Activated naive CD8-positive, alpha-beta T cell treated with anti-CD3 and anti-CD28 coated beads, Interleukin-2, amount 10 ng/mL, durations not matched to agents 7 days and 5 days (primary cell): ENCODE measurements at places on chromosomes 3 and 15. TPM values are rescaled to one million over a fixed set of nuclear protein-coding genes. Genes with fewer than 3 reads are reported as not detected.

GRCh38 chr15:22780267-22780666 is 6.2 kb upstream of the NIPA1 start:
- DNase-seq, result no peak

DNA sequence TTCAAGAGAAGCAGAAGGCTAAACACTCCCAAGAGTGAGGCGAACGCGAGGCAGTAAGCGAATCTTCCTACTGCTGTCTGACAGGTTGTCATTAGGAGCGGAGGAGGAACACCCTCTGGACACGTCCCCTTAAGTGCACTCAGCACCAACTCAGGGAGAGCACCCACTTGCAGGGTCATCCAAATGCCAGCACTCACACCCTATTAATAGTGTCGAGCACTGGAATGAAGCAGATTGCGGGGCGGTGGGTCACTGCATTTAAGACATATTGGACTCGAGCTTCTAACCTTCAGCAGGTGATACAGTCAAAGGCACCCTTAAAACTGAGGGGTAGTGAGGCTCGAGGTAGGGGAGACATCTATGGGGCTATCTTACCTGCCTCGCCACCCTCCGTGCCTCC is 28.7 kb downstream of the SH3BP5 start:
- DNase-seq, result no peak

DNA sequence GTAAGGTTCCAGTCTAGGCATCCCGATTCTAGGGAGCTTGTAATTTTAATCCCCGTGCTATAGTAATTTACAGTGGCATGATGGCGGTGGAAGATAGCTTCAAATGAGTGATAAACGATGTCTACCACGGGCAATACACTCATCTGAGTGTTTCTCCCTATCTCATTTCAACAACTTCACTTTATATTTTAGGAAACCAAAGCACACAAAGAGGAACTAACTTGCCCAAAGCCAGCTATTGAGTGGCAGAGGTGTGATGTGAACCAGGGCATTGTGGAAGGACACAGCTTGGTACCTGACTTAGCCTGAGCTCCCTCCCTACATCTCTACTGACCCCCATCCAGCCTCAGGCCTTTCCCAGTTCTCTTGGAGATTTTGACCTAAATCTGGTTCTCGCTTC is 16.9 kb upstream of the FILIP1L start:
- no peak for DNase-seq

GRCh38 chr15:71278989-71279756 is 163.9 kb downstream of the THSD4 start:
- DNase-seq, result no peak

GRCh38 chr3:160792540-160792939 is 36.5 kb downstream of the PPM1L start:
- DNase-seq, result no peak

- DNase-seq, result no peak
Observed at GRCh38 chr3:172914854-172915253, 164.3 kb downstream of the ECT2 start.

GRCh38 chr3:180401226-180401625 is 200.7 kb upstream of the TTC14 start:
- no peak for DNase-seq

- no peak for DNase-seq
Observed at GRCh38 chr3:143977341-143978262, 6.0 kb downstream of the DIPK2A start.

DNA sequence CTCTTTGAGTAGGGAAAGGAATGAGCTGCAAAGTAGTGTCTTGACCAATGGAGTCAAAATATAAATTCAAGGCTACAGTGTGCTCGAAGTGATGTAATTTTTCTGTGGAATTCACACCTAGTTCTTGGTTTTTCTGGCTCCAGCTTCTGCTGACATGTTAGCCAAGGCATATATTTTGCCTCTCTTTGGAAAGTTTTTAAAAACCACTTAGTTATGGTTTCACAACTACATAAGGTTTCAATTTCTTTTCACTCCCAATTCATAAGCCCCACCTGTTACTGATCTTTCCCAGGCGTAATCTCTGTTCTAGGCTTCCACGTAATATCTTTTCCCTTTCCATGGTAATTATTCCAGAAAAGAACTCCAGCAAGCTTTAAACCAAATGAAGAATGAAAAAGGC is 46.9 kb downstream of the GADL1 start:
- DNase-seq, result no peak

DNA sequence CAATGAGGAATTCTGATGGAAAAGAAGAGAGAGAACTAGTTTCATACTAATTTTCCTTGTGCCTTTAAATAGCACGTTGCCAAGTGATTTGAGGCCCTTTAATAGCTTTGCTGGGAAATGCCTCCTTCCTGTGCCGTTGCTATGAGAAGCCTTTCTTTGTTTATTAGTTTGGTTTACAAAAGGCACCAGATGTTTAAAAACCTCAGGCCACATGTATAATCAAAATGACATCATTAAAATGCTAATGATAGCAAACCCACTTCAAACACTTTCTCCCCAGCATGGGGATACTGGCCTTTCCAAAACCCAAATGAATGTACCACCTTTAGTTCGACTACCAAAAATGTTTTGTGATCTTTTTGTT is 50.0 kb upstream of the TBC1D23 start:
- DNase-seq, result no peak

DNA sequence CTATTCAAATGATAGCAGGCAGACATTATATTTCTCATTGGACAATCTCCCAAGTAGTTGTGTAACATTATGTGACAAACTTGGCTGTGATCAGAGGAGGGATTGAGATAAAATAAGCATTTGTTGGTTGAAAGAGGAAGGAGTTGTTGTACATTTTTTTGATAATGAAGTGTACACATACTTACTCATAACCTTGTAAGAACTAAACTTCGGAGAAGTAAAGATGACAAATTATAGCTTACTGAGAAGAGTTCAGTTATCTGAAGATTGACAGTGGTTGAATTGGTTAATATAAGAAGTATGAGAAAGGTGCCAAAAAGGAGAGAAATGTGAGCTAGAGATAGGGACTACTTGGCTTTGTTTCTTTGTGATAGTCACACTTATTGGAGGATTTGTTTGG is 32.6 kb downstream of the STT3B start:
- DNase-seq, result no peak

DNA sequence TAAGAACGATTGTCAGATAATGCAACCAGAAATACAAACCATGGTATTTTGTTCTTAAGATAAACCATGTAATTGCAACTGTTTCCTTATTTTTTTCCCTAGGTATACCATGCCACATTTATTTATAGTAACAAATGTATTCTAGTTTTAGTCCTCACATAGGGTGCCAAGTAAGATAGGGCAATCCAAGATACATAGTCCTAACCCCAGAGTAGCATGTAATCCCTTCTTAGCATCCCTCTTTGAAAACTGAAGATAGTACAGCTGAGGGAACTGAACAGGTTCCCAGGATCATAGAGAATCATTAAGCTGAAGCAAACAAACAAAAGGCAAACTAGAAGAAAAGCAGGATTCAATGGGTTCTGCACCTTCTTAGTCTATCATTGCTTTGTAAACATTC is 24.8 kb downstream of the TRNT1 start:
- no peak for DNase-seq

- no peak for DNase-seq
Observed at GRCh38 chr3:50599115-50599715, 12.4 kb downstream of the CISH start.

GRCh38 chr3:184155644-184156521 is 706 bp downstream of the DVL3 start:
- DNase-seq, result peak; percentile 63

GRCh38 chr15:62896380-62896866 is 146.1 kb upstream of the TPM1 start:
- no peak for DNase-seq

- no peak for DNase-seq
Observed at GRCh38 chr3:144058713-144059112, 87.1 kb downstream of the DIPK2A start.

DNA sequence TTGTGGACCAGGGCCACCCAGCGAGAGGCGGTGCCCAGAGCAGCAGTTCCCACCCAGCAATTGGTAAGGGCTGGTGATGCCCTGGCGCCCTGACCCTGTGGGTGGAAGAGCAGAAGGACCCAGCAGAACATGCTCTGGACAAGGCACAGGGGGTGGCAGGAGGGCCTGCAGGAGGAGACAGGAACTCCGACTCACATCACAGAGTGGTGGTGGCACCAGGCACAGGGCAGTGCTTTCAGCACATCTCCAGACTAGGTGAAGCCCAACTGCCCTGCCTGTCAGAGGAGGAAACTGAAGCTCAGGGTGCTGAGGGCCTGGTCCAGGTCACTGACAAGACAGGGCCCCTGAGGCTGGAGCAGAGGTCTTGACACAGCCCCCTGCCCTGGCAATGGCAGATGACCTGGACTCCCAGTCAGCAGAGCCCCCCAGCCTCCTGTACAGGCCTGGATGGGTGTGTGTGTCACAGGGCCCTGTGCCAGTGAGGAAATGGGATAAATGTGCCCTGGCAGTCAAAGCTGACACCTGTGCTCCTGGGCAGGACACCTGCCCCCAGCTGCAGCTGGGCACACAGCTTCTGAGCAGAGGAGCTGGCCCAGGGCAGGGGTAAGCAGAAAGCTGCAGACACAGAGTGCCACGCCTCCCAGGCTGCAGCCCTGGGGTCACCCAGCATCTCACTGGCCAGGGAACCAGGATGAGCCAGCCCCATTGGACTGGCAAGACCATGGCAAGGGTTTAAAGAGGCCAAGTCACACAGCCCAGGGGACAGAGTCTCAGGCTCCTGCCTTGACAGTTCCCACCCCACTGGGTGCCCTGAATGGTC is 11.4 kb downstream of the KLF15 start:
- DNase-seq, result peak; percentile 20

- no peak for DNase-seq
Observed at GRCh38 chr15:83358972-83359564, 74.6 kb upstream of the BNC1 start.

DNA sequence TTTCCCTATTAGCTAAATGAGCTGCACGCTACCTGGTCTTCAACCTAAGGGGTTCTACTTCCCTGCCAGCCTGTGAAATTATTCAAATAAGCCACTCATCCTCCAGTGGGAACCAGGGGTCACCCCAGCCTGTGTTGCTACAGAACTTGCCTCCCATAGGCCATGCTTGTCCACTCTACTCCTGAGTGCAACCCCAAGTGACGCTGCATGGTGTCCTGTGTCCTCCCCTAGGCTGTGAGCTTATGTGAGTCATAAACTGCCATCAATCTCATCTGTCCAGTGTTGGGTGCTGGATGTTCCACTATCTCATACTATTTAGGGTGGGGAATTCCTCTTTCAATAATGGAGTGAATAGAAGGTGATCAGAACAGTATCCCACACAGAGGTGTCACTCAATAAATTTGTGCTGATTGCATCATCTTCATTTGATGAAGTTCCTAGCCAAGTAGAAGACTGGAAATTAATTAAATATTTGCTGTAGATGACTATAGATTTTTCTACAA is 49.8 kb upstream of the SSR3 start:
- no peak for DNase-seq

Gene TMEM202
- not detected for total RNA-seq

Gene TEX55
- total RNA-seq, result not detected

Gene CCDC33
- total RNA-seq, result 0.17 TPM

Gene LACTB
- total RNA-seq, result 13.5 TPM

Gene TEX264
- total RNA-seq, result 49.3 TPM

Gene NPTN
- total RNA-seq, result 30.4 TPM

Gene LRRC31
- not detected for total RNA-seq

Gene SCAANT1
- not detected for total RNA-seq
